ENCODE measurements at places on chromosomes 1 and 21. TPM values are rescaled to one million over a fixed set of nuclear protein-coding genes. Genes with fewer than 3 reads are reported as not detected.

Gene SLAMF6
- total RNA-seq: not detected

Gene GRIK3
- not detected for total RNA-seq

Gene AMIGO1
- 4.1 TPM for total RNA-seq

Gene PRDM16
- not detected for total RNA-seq

Gene DYRK3
- 13.5 TPM for total RNA-seq

Gene RBM34
- 62.0 TPM for total RNA-seq

Gene OR2T33
- not detected for total RNA-seq

Gene IFNLR1
- 4.0 TPM for total RNA-seq

Gene PBX1
- 1.6 TPM for total RNA-seq

Gene CLEC20A
- total RNA-seq: not detected

Gene FAM163A
- not detected for total RNA-seq
